ENCODE measurements at places on chromosomes 4 and X.

DNA sequence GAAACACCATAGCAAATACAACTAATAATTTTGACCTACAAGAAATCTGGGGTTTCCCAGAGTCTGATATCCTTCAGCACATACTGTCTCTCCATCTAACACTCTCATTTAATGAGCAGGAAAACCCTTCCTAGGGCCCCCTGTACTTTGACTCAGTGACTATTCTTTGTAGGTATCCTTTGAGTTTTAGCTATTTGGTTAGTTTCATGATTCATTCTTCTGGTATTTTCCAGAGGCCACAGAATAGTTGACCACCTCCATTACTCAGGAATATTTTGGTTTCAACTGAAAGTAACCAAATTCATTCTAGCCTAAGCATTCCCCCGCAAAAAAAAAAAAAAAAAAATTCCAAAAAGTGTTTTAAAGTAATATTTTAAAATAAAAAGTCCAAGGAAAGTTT is 140.0 kb downstream of the IDS start:
- DNase-seq = no peak

DNA sequence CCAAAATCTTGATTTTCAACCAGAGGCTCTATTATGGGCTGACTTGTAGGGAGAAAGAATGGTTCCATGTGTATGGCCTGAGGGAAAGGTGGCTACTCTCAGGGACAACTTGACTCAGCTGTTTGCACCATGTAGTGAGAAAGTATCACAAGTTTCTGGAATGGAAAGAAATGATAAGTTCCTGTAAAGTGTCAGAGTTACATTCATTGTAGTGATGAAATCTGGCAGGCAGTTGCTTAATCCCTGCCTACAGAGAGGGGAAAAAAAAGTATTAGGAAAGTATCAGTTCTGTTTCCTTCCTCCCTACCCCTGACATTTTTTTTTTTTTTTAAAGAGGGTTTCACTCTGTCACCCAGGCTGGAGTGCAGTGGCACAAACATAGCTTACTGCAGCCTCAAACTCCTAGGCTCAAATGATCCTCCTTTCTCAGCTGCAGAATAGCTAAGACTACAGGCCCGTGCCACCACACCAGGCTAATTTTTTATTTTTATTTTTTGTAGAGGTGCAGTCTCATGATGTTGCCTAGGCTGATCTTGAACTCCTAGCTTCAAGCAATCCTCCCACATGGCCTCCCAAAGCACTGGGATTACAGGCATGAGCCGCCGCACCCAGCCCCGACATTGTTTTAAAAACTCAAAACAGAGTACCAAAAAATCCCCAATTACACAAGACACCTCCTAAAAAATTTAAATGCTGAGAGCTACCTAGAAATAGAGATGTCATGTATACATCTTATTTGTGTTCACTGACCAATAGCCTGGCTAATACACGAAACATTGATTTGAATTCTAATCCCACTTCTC is 4.8 kb upstream of the FBXL5 start:
- DNase-seq = peak; percentile 32

DNA sequence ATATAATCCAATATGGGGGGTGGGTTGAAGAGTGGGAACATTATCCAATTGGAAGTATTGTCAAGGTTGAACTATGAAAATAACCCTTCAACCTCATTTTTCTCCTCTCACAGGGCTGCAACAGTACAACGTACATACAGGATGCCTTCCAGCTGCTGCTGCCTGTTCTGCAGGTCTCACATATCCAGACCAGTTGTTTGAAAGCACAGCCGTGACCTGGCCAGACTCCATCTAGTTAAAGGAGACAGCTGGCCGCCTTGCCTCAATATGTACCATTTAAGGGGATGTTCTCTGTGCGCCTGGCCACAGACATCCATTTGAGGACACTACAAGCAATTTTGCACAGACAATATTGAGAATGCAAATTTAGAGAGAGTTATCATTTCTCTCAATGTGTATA is 75.7 kb downstream of the FAM114A1 start:
- peak; percentile 16 for DNase-seq

DNA sequence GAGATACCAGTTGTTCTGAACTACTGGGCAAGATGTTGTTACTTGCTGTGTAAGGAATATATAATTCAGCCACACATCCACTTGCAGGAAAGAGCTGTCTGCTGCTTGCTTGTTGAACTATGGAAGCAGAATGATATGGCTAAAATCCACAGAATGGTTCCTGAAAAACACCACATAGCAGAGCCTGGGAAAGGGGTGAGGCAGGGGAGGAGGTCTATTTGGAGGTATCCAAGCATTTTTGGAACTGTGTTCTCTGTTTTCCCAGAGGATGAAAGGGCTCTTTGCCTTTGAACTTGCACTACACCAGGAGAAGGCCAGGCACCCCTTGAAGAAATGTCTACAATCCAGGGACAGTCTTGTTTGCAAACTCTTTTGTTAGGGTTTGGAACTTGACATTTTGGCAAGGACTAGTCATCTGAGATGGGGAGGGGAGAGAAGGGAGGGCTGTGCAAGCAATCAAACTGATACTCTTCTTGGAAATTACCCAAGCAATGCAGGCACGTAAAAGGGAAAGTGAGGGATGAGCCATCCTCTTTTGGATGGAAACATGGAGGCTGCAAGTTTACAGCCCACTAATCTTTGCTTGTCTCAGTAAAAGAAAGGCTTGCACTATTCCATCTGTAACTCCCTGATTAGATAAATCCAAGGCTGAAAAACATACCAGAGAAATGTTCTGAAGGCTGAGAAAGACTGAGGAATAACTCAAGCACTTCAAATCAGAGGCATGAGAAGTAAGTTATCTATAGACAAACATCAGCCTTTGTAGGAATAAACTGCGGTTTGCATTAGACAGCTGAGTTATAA is 141.0 kb downstream of the TSPAN5 start:
- DNase-seq = no peak
